ENCODE measurements at places on chromosomes 7 and 10. TPM values are rescaled to one million over a fixed set of nuclear protein-coding genes. Genes with fewer than 3 reads are reported as not detected.

GRCh38 chr10:15805395-15806058 lies 54.8 kb downstream of the MINDY3 start:
- no peaks in the 10 kb centered on the region for H3K27me3 ChIP-seq
- no peak for DNase-seq
- H3K36me3 ChIP-seq: no peaks in the 10 kb centered on the region
- no peak overlapping the region for H3K27ac ChIP-seq

The GUSB gene
- total RNA-seq: 31.5 TPM

The ITPRID1 gene
- not detected for total RNA-seq

- no peaks in the 10 kb centered on the region for H3K4me1 ChIP-seq
- no peak overlapping the region for H3K27ac ChIP-seq
- no peak for DNase-seq
- H3K27me3 ChIP-seq: no peaks in the 10 kb centered on the region
- peaks cover 3% of the 10 kb centered on the region for H3K36me3 ChIP-seq
- H3K4me3 ChIP-seq: no peak overlapping the region
These were observed 21.1 kb downstream of the CRPPA start for GRCh38 chr7:16399916-16400892.

The MMRN2 gene
- 8.3 TPM for total RNA-seq

All from HCT116 (cell line).